ENCODE measurements at places on chromosomes 5 and 9.

DNA sequence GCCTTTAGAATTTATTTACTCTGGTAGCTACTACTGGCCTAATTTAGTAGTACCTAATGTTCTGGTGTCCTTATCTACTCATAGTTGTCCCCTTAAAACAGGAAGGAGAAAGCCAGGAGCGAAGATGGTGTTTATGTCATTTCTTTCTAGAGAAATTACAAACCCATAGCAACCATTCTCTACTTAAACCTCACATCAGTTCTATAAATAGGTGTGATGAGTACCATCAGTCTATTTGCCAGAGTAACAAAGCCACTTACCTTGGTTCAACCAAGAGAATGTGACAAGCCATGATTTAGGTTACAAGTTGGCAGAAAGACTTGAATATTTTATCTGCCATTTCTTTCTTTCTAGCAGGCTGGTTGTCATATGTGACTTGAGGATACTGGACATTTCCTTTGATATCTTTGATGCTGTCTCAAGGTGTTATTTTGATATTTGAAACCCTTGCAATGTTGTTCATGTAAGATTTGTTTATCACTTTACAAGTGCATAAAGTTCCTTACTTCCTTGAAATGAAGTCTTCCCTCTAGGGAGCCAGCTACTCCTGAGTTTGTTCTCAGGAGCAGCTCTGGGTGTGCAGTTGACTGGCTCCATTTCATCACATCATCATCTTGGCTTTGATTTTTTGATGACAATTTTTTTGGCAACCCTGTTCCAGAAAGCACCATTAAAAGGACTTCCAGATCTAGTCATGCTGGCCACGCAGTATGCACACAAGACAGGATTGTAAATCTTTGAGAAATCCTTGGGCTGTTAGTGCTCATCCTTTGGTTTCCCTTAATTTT, 286.8 kb downstream of the ARHGAP26 start:
- no peak for DNase-seq

- no peak for DNase-seq
These were observed 290.8 kb downstream of the TRPM3 start for GRCh38 chr9:70830618-70831017.

DNA sequence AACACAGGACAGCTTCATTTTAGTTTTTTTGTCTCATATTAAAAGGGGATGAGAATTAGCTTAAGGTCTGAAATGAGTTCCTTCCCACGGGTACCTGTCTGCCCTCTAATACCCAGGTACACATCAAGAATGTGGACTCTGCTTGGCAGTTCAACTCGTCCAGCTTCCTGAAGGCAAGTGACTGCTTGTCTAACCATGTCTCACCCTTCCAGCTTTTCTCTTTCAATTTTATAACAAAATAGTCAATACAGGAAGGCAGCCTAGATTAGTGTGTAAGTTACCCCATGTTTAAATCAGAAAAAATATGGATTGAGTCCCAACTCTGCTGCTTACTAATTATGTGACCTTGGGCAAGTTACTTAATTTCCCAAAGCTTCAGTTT, 50.5 kb upstream of the C5orf46 start:
- DNase-seq = no peak

- peak; percentile 65 for DNase-seq
These were observed 25.2 kb downstream of the TMEM252 start for GRCh38 chr9:68515326-68516017.

- no peak for DNase-seq
These were observed 71.0 kb downstream of the NREP start for GRCh38 chr5:111685969-111686368.

DNA sequence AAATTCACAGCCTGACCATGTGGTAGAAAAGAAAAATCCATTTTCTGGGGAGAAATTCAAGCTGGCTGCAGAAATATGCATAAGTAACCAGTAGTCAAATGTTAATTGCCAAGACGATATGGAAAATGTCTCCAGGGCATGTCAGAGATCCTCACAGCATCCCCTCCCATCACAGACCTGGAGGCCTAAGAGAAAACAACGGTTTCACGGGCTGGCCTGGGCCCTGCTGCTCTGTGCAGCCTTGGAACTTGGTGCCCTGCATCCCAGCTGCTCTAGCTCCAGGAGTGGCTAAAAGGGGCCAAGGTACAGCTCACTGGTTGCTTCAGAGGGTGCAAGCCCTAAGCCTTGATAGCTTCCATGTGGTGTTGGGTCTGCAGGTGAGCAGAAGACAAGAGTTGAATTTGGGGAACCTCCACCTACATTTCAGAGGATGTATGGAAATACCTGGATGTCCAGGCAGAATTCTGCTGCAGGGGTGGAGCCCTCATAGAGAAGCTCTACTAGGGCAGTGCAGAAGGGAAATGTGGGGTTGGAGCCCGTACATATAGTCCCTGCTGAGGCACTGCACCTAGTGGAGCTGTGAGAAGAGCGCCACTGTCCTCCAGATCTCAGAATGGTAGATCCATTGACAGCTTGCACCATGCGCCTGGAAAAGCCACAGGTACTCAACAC, 49.7 kb downstream of the PTBP3 start:
- no peak for DNase-seq

DNA sequence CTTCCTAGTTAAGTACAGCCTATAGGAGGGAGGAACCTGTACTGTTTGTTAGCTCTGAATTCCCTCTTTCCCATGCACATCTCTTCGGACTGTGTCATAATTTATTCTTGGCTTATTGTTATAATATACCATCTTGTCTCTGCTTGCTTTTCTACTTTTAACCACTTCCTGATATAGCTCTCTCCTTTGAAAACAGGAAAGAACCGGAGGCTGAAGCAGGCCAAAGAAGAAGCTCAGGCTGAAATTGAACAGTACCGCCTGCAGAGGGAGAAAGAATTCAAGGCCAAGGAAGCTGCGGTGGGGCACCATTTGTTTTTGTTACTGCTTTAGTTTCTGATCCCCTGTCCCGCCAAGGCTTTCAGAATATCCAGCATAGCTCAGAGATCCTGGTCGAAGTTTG, 4.8 kb downstream of the ATP6V1G1 start:
- peak; percentile 21 for DNase-seq

DNA sequence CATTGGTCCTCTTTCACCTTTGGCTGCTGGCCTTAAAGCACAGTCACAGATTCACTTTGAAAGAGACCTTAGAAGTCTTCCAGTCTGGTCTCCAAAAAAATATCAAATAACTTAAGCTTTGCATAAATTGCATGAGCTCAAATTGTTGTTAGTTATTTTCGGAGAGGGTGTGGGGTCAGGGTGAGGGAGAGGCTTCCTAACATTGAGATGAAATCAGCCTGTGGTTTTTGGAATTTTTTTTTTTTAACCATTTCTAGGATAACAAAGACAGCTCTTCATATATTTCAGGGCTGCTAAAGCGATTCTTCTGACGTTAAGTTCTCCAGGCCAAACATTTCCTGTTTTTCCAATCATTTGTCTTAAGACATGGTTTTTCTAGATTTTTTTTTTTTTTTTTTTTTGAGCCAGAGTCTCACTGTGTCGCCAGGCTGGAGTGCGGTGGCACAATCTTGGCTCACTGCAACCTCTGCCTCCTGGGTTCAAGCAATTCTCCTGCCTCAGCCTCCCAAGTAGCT, 4.5 kb downstream of the OCLN start:
- peak; percentile 22 for DNase-seq

GRCh38 chr5:72231991-72232703, 87.9 kb downstream of the MRPS27 start:
- no peak for DNase-seq

DNA sequence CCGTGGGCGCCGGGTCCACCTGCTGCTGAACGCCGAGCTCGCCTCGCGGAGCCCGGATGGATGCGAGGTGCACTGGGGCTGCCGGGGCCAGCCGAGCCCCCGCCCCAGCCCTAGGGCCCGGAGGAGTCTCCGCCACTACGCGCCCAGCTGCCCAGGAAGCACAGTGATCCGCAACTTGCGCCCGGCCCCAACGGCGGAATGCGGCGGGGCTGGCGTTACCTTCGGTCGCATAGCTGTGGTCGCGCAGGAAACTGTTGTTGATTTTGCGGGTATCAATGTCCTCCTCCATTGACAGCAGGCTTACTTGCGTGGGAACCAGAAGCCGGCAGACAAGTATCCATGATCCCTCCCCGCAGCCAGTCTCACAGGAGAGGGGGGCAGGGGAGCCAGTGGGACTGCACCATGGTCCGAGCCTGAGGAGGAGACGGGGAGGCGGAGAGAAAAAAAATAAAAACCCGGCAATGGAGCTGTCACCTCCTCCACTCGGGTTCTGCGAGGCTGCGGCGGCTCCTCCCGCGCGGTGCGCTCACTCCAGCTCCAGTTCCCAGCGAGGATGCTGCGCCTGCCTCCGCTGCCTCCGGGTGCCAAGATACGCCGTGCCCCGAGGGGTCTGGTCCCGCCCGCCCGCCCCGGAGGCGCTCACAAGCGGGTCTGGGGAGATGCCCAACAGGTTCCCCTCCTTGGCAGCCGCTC, 628 bp downstream of the PPP2R2B start:
- DNase-seq = peak; percentile 9

DNA sequence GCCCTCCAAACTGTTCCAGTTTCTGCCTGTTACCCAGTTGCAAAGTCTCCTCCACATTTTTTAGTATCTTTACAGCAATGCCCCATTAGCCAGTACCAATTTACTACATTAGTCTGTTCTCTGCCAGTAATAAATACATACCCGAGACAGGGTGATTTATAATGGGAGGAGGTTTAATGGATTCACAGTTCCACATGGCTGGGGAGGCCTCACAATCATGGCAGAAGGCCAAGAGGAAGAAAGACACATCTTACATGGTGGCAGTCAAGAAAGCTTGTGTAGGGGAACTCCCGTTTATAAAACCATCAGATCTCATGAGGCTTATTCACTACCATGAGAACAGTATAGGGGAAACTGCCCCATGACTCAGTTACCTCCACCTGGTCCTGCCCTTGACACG, 600.7 kb upstream of the CDH6 start:
- DNase-seq = no peak

DNA sequence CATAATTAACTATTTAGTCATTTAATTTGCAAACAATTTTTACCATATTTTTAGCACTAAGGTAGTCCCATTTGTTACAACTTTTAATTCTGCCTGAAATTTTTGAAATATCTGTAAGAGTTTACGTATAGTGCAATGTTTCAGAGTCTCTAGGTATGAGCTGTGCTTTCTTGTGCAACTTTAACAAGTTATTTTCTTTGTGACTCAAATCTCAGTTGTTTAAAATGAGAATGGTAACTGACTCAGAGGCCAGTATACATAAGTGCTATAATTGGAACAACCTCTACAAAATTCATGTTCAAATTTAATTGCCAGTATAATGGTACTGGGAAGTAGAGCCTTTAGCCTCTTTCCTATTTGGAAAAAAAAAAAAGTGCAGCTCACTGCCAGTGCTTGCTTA, 14.2 kb upstream of the ZNF883 start:
- DNase-seq = peak; percentile 8

DNA sequence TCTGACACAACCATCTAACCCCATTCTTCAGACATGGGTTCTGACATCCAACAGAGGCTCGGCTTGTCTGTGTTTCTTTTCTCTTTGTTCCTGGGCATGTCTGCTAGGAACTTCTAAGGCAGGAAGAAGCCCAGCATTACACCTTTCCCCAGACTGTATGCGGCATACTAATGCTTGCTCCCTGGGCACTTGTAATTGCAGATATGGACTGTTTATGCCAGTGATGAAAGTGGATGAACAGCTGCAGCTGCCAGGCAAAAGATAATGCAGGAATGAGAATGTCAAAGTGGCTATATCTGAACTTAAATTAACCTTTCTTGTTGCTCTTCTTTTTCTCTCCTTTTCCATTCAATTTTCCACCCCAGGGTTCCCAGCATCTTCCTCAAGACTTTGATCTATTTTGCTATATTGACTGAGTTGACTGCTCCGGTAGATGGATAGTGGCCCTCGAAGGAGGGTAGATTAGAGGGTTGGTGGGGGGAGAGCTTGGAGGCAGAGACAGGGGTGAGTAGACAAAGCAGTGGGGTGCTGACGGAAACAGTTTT, 344.4 kb downstream of the MAN2A1 start:
- DNase-seq = no peak

- no peak for DNase-seq
These were observed 102.6 kb downstream of the ERCC6L2 start for GRCh38 chr9:95978106-95978505.

GRCh38 chr5:57410374-57411320, 72.0 kb downstream of the ACTBL2 start:
- no peak for DNase-seq

- DNase-seq = no peak
These were observed 225.1 kb downstream of the DCP2 start for GRCh38 chr5:113201715-113202114.

- DNase-seq = no peak
These were observed 44.7 kb upstream of the HTR4 start for GRCh38 chr5:148699028-148699427.

DNA sequence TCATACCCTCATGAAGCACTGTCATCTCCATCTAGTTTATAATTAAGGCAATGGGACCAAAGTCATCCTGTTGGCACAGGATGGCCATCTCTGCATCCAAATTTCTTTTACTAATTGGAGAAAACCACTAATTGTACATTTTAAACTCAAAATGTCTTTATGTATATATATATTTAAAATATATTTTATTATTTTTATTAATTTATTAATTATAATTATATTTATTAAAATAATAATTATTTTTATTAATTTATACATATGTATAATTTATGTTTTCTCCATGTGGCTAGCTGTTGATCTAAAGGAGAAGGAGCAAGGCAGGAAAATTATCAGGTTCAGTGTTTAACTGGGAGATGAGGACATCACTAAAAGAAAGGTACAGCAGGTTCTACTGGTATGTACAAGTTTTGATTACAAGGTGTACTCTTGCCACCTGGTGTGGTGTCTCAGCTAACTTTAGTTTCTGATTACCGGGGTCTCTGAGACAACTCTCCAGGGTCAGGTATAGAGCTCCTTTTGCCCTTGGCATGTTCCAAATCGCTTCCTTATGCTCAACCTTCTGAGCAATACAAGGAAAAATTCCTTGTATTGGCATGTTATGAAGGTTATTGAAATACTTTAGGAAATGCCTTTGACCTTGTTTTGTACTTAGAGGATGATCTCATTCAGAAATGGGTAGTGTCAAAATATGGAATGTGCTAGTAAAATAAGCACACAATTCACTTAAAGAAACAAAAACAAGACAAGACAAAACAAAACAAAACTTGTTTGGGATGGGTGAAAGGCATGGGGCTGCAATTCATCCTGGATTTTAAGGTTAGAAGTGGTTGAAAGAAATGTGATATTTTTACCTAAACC, 79.6 kb downstream of the GHR start:
- no peak for DNase-seq

GRCh38 chr5:138874241-138874640, 894 bp downstream of the LRRTM2 start:
- DNase-seq = peak; percentile 37

- peak; percentile 30 for DNase-seq
These were observed 40.4 kb downstream of the ZDHHC21 start for GRCh38 chr9:14652729-14653377.
